G401 (cell line): ENCODE measurements at places on chromosomes 13 and 19. TPM values are rescaled to one million over a fixed set of nuclear protein-coding genes. Genes with fewer than 3 reads are reported as not detected.
A peak's percentile ranks its signal among the peaks of the same experiment; 100 is the strongest.

DNA sequence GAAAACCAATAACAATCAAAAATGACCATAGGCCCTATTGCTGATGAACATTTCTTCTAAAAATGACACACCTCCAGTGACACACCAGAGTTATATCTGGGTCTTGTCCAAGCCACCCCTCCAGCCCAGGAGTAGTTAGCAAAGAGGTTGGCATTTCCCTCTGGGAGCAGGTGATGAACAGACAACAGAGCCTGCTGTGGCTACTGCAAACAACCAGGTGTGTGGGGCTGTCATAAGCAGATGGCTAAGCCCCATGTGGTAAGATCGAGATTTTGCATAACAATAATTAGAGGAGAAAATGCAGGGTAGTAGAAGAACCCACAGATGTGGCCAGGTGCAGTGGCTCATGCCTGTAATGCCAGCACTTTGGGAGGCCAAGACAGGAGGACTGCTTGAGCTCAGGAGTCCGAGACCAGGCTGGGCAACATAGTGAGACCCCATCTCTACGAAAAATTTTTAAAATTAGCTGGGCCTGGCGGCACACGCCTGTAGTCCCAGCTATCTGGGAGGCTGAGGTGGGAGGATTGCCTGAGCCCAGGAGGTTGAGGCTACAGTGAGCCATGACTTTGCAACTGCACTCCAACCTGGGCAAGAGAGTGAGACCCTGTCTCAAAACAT, 5.0 kb downstream of the XRCC1 start:
- DNase-seq = no peak

DNA sequence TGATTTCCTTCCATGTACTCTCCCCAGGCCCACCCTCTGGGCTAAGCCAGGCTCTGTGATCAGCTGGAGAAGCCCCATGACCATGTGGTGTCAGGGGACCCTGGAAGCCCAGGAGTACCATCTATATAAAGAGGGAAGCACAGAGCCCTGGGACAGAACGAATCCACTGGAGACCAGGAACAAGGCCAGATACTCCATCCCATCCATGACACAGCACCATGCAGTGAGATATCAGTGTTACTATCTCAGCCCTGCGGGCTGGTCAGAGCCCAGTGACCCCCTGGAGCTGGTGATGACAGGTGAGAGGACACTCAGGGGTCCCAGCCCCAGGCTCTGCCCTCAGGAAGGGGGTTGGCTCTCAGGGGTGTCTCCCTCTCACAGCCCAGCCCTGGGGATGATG, 27.5 kb upstream of the KIR3DL3 start:
- DNase-seq = no peak

DNA sequence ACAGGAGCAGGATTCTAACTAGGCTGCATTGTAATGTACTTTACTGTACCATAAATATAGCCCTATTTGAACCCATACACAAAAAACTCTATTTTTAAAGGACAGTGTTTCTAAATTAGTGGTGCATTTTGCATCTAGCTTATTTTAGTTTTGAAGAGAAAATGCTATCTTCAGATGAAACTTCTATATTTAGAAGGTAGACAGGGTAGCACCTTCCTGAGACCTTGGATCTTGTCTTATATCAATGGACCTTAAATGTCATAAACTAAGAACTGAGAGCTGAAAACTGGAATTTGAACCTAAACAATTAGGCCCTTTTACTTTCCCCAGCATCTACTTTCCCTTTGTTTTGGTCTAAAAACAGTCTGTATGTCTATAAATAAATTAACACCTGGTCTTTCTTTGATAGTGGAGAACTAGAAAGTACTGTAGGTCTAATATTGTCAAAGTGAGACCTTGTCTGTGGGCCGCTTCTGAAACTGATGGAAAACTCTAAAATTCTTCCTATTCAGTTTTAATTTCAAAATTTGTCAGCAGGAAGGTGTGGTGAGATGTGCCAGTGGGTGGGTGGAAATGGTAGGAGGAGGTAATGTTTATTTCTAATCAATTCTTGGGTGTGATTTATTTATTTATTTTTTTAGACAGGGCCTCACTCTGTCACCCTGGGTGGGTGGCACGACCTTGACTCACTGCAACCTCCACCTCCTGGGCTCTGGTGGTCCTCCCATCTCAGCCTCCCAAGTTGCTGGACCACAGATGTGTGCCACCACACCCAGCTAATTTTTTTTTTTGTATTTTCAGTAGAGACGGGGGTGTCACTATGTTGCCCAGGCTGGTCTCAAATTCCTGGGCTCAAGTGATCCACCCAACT, 10.1 kb downstream of the COG3 start:
- no peak for DNase-seq

DNA sequence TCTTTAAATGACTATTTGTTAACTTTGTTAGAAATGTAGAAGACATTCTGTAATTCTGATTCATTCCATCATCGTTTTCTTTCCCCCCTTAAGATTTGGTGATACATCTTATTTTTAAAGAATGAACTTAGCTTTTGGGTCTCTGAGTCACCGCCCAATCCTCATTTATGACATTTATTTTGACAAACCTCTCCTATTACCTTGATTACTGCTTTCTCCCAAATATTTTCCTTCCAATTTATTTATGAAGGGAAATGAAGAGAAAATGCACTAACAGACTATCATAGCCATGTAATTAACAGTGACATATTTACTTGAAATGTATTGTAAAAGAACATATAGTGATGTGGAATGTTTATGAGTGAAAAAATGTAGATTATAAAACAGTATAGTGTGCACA, 241.6 kb downstream of the DCLK1 start:
- DNase-seq = no peak

DNA sequence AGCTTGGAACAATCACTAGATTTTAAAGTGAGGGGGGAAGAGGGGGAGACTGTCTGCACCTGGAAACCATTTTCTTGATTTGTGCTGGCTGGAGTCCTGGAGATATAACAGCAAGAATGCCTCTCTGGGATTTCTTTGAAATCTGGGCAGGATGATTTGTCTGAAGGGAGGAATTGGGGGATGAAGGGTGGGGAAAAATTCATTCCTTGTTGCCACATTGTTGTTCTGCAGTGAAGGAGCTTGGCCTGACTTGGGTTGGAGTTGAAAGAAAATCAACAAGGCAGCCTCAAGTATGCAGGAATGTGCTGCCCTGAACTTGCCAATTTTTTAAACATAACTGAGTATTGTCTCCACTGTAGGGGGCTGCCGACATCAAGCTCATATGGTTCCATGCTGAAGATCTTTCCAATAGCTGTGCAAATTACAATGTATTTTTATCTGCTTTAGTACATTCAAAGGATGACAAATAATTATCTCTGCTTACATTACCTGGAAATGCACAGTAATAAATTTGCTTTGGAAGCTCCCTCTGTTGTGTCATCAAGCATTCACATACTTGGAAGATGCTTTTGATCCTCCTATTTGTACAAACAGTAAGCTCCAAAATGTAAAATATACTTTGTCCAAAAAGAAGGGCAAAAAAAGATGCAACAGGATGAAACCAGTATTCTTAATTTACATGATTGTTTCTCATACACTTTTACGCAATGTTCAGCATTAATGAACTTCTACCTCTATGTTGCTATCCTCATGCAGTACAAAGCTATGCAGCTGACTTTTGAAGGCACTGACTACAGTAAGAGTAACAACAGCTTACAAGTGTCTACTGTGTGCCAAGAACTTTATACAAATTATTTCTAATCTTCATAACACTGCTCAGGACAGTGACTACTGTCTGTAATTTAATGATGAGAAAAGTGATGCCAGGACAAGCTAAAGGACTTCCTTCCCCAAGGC, 627.9 kb upstream of the KLF12 start:
- DNase-seq = no peak

DNA sequence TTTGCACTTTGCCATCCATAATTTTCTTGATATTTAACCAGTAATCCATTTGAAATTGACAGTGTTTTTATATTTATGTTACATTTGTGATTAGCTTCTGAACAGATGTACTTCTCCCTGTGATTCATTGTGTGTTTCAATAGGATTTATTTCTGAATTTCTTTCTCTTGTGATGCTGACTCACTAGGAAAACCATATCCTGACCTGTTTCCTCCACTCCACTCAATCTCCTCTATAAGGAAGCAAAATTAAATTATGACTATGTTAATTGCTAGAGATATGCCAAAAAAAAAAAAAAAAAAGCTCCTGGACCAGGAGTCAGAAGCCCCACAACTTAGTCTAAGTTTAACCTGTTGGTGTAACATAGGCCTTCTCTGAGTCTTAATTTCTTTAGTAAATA, 614.6 kb upstream of the SPRY2 start:
- DNase-seq = no peak

DNA sequence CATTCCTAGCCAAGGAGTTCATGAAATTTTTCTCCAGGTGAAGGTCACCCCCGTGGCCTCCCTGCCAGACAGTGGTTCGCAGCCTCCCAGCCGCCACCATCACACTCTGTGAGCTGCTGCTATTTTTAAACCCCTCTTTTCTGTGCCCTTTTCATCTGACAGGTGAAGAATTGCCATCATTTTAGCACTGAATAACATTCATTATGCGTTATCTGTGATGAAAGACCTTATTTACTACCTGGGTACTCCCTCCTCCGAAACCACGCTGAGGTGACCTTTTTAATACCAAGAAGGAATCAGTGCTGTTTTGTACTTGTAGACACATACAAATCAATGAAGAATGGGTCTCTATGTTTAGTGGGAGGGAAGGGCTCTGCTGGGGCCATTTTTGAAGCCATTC, 148.9 kb upstream of the GPR12 start:
- DNase-seq = no peak

DNA sequence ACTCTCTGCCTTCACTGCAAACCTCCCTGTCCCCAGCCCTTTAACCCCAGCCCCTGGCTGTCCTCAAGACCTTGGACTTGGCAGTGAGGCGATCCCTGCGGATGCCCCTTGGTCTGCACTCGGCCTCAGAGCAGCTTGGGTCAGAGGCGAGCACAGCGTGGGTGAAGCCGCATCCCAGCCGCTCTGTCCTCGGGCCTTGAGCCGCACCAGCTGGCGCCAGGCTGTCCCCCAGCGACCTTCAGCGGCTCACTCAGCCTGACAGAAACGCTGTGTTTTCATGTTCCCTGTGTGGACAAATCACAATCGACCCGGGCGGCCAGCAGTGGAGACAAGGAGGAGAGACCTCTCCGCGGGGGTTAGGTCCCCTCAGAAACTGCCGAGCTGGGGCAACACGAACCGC, 52.0 kb downstream of the GNG7 start:
- DNase-seq = peak; percentile 70

DNA sequence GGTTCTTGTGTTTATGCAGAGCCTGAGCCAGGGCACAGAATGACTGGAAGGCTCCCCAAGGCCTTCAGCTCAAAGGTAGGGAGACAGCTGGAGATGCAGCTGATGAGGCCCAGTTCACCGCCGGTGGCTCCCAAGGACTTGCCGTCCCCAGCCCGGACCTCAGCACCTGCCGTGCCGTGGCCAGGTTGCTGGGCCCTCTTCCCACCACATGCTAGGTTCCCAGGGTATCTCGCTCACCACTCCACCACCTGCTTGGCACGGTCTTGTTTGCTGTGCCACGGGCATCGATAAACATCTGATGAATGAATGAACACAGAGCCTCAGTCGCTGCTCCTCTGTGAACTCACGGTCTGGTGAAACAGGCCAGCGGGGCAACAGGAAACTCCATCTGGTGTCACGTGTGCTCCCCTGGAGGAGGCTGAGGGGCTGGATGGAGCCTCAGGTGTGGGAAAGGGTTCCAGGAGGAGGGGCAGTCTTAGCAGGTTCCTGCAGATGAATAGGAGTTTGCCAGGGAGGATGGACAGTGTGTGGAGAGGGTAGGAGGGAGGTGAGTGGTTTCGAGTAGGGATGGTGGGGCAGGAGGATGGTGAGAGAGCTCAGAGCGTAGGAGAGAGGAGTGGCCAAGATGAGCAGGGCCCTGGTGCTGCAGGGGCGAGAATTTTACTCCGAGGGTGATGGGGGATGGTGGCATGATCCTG, 3.6 kb upstream of the KLK14 start:
- DNase-seq = no peak

- no peak for DNase-seq
These were observed 19.0 kb downstream of the LAMP1 start for GRCh38 chr13:113315992-113316391.

DNA sequence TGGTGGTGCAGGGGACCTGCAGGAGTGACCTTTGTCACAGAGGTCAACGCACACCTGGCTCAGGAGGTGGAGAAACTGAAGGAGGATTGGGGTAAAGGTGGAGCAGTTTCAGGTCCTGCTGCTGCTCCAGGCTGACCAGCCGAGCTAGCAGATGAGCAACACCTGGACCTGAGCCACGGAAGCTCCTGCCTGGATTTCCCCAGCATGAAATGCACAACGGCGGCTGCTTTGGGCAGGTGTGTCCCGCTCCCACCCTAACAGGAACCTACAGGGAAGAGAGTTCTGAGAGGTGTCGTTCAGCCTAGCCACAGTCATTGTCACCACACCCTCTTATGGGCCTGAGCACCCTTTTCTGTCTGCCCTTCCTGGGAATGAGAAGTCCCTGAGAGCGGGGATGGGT, 15.7 kb upstream of the CD177 start:
- no peak for DNase-seq

GRCh38 chr19:51094696-51095279, 12.1 kb upstream of the KLK14 start:
- no peak for DNase-seq

Gene SPTBN4
- total RNA-seq = 3.8 and 4.5 TPM in 2 replicates

Gene ZAR1L
- not detected in 2 replicates for total RNA-seq

Gene ZNF154
- total RNA-seq = not detected in 2 replicates

Gene SH3GL1
- 95.8 and 109 TPM in 2 replicates for total RNA-seq

Gene SLITRK6
- total RNA-seq = not detected in 2 replicates

Gene UGGT2
- total RNA-seq = 25.9 and 45.7 TPM in 2 replicates

Gene SH2D3A
- total RNA-seq = 12.2 and 16.1 TPM in 2 replicates

Gene SEMA6B
- 147 and 162 TPM in 2 replicates for total RNA-seq

Gene KLK6
- total RNA-seq = not detected in 2 replicates
